ENCODE measurements at places on chromosomes 16 and 17.

- peak; percentile 85 for DNase-seq
Observed at GRCh38 chr17:79993390-79994227, 42.1 kb downstream of the TBC1D16 start.

- DNase-seq = no peak
Observed at GRCh38 chr17:42241871-42242270, 34.3 kb downstream of the STAT5B start.

GRCh38 chr17:27526604-27527002 lies 70.4 kb downstream of the KSR1 start:
- DNase-seq = peak; percentile 57

DNA sequence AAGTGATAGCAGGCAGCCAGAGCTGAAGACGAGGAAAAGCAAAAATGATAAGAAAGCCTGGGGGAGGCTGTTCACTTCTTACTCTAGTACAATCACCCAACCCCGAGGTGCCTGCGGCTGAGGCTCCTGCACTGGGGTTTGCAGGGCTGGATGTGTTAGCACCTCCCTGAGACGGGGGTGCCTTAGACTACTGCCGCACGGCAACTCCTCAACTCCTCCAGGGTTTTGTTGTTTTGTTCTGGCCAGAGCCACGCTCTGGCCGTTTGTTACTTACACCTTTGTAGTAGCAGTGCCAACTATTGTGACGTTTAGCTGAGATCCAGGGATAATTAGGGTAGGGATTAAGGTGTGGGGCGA lies 51.5 kb downstream of the LDHD start:
- peak; percentile 47 for DNase-seq

DNA sequence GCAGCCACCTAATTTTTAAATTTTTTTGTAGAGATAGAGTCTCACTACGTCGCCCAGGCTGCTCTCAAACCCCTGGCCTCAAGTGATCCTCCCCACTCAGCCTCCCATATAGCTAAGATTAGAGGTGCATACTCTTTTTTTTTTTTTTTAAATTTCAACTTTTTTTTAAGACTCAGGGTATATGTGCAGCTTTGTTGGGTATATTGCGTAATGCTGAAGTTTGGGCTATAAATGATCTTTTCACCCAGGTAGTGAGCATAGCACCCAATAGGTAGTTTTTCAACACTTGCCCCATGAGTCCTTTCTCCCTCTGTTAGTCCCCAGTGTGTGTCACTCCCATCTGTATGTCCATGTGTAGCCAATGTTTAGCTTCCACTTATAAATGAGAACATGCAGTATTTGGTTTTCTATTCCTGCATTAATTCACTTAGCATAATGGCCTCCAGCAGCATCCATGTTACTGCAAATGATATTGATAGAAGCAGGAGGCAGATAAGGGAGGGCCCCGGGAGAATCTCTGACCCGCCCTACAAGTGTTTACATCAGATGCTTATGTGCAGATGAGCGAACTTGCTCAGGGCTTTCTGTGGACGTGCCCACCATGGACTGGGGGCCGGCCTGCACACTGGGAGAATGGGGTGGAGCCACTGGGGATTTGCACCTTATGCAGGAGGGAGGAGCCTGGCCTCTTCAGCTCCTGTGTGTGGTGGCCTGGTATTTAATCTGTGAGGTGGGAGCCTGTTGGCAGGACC lies 110.3 kb upstream of the ZKSCAN2 start:
- DNase-seq = no peak

DNA sequence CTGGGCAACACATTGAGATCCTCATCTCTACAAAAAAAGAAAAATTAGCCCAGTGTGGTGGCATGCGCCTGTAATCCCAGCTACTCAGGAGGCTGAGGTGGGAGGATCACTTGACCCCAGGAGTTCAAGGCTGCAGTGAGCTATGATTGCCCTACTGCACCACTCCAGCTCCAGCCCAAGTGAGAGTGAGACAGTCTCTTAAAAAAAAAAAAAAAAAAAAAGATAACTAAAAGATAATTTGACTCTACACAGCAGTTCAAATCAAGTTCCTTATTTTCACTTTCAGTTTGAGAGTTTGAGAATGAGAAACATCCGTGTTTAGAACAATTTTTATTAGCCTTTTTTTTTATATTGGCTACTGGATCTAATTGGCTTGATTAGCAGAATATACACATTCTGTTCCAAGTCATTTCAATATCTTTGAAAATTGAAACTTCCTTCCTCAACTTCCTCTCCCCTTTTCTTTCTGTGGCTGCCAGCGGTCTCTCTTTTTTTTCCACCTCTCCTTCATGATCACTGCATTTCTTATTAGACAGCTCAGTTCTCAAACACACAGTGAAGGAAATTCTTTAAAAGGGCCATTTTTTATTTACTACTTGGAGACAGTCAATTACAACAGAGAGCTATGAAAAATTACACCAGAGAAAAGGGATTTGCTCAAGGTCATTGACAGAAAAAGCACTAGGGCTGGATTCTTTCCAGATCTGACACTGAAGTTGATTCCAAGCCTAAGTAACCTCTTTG lies 4.5 kb upstream of the ACSF2 start:
- peak; percentile 12 for DNase-seq

GRCh38 chr17:9062399-9062902 lies 41.1 kb downstream of the NTN1 start:
- DNase-seq = no peak

DNA sequence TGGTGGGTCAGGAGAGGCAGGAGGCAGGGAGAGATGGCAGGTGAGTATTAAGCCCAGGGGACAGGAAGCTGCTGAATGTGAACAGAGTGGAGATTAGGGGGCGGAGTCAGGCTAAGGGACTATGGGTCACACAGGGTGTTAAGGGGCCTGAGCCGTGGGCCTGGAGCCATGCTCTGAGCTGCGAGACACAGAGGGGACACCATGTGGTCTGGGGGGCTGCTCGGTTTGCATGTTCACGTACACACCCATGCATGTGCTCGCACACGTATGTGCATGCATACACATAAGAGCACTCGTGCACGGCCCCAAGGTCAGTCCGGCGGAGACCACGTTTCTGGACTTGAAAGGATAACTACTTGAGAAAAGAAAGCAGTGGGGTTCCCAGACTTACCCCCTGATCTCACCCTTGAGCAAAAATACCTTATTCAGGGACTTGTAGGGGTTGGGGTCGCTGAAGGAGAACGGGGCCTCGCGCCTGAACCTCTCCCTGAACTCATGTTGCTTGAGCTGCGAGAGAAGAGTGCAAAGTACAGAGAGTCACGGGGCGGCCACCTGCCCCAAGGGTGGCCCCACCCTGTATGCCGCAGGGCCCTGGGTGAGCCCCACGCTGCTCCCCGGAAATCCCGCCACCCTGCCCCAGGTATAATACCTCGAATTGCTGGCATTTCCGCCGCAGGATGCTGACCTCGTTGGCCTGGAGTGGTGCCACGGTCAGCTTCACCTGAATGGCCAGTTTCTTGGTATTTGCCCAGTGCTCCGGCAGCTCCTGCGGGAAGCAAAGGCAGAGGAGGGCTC lies 50.8 kb downstream of the DNAH17 start:
- DNase-seq = no peak

DNA sequence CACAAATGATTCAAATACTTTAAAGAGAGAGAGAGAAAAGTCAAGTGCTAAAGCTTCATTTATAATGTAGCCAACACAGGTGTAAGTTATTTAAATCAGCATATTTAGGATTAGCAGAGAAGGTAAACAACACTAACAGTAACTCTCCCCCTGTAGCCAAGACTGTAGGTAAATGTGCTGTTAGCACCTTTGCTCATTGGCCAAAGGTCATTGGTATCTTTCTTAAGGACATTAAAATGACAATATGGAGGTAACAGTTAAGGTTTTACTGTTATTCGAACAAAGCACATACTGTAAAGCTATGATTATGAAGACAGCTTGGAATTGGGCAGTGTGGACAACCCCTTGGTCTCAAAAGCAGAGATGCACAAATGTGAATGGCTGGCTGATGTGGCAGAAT lies 28.7 kb downstream of the LITAFD start:
- DNase-seq = no peak

Measured in activated T-cell treated with anti-CD3 and anti-CD28 coated beads, Interleukin-2, amount 50 U/mL, for 72 hours (primary cell).